ENCODE measurements at places on chromosomes 7 and 10.

GRCh38 chr10:45466784-45467183, 92.8 kb downstream of the ALOX5 start:
- DNase-seq: peak; percentile 36

GRCh38 chr7:83466956-83467355, 182.0 kb downstream of the SEMA3E start:
- no peak for DNase-seq

DNA sequence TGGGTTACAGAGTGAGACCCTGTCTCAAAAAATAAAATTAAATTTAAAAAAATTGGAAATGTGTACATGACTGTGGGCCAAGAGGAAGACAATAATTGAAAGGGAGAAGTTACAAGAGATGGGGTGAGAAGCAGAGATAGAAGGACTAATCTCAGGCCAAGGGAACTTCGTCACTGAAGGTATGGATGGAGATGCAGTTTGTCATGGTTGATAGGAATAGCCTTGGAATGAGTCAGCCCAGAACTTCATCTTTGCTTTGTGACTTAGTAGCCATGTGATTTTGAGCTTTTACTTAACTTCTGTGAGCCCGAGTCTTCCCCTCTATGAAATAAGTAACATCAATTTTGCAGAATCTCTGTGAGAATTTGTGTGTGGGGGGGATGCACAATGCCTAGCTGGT, 6.5 kb upstream of the PODXL start:
- no peak for DNase-seq

GRCh38 chr10:110110338-110110737, 97.1 kb upstream of the MXI1 start:
- no peak for DNase-seq

DNA sequence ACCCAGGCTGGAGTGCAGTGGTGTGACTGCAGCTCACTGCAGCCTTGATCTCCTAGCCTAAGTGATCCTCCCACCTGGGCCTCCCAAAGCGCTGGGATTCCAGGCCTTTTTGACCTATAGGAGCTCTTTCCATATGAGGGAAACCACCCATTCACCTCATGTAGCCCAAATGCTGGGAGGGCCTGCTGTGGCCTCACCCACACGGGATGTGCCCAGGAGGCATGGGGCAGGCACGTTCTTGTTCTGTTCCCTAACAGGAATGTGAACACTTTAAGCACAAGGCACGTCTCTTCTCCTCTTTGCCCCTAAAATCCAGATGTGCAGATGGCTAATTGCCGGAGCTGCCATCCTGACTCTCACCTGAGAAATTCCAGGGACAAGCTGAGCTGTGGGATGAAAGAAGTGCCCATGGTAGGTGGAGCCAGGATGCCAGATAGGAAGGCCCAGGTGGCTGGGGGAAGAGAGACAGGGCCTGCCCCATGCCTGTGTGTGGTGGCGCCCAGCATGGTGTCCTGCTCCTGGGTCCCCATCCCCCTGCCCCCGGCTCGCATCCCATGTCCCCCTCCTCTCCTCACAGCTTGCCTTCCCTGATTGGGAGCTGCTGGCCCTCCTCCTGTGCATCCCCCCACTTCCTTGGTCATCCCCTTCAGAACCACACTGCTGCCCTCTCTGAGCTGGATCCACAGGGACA, 17.3 kb downstream of the CAMK2B start:
- DNase-seq: peak; percentile 4

- DNase-seq: no peak
Observed at GRCh38 chr10:17244700-17245365, 16.8 kb downstream of the VIM start.

DNA sequence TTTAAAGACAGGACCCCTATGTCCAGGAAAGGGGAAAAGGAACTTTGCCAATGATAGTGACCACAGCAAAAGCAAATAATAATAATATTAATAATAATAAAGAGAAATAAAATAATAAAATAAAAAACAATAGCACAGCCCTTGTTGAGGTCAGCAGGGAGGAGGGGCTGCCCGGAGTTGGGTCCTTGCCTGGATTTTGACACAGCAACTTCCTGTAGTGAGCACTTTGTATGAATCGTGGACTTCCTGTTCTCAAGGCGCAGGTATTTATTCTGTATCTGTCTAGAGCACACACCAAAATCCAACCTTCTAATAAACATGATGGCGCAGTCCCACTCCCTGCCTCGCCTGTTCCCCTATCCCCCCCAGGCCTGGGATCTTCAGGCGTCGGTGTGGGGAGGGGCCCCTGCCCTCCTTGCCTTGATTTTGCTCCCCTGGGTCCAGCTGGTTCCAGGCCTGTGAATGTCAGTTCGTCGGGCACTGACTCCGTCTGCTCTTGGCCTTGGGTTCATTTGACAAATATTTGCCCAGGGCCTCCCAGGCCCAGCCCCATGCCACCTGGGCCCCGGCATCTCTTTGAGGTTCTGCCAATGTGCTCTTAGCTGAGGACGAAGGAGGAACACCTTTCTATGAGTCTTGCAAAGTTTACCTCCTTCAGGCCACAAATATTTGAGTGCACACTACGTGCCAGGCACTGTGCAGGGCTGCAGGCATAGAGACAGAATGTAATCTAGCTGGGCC, 13.9 kb downstream of the TRIM8 start:
- no peak for DNase-seq

DNA sequence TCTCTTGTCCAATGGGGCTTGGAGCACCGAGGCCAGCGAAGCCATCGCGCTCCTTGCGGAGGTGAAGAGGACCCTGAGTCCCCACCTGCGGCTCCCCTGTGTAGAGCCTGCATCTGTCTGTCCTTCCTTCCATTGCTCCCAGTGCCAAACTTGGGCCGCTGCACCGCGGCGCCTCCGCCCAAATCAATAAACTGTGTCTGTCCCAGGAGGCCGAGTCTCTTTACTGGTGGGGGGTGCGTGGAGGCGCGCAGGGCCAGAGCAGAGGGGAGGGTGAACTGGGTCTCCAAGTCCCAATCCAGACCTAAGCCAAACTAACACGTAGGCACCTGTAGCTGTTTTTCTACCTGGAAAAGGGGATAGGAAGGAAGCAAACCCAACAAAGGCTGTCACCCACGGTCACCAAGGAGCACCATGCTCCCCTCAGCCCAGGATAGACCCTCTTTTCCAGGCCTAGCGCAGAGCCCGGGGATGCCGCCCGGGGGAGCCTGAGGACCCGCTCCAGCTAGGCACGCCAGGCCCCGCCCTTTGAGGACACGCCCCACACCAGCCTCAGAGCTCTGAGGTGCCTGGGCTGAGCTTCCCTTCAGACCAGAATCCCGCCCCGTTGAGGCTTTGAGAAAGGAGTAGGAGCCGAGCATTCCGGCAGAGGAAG, 1.2 kb upstream of the CHAT start:
- DNase-seq: no peak

DNA sequence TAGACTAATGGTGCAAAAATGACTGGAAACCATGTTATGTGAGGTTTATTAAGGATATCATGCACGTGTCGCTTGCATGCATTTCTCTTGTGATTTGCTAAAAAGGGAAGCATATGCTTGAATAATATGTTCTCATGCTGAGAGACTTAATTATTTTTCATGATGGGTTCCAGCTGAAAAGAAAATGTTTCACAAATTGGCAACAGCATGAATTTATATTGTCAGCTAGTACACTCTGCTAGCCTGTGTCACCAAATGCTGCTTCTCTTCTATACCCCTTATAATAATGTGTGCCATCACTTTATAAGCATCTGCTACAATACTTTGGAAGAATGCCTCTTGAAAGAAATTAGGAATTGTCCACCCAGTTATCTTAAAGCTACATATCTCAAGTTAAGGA, 63.0 kb downstream of the GNAI1 start:
- DNase-seq: no peak

GRCh38 chr7:108825581-108825909, 255.9 kb downstream of the DNAJB9 start:
- DNase-seq: no peak

GRCh38 chr7:118918556-118918955, 694.1 kb downstream of the ANKRD7 start:
- DNase-seq: no peak

DNA sequence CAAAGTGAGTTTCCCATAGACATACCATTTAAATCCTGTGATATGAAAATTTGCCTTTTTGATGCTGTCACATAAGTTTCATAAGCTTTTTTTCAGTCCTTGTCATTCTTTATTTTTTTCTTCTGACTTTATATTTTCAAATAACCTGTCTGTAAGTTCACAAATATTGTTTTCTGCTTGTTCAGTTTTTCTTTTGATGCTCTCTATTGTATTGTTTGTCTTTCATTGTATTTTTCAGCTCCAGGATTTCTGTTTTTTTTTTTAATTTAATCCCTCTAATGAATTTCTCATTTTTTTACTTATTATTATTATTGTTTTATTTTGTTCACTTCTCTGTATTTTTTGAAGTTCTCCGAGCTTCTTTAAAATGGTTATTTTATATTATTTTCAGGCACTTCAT, 623.4 kb downstream of the CNTNAP2 start:
- no peak for DNase-seq

- DNase-seq: no peak
Observed at GRCh38 chr7:47350425-47350824, 231.5 kb downstream of the TNS3 start.

GRCh38 chr10:78568620-78569019, 500.1 kb upstream of the ZMIZ1 start:
- no peak for DNase-seq

- no peak for DNase-seq
Observed at GRCh38 chr7:158975526-158976467, 119.4 kb downstream of the DYNC2I1 start.

- DNase-seq: no peak
Observed at GRCh38 chr10:69319841-69320316, 41.6 kb downstream of the HK1 start.

GRCh38 chr7:69363136-69363535, 235.1 kb upstream of the AUTS2 start:
- no peak for DNase-seq

Data from testis (tissue), 5 donors.